ENCODE measurements at places on chromosomes 7 and 10. TPM values are rescaled to one million over a fixed set of nuclear protein-coding genes. Genes with fewer than 3 reads are reported as not detected.

The CPEB3 gene
- 0.48 TPM for total RNA-seq

The EBF3 gene
- not detected for total RNA-seq

The CYP3A7 gene
- not detected for total RNA-seq

The CPA1 gene
- not detected for total RNA-seq

The CDC14C gene
- not detected for total RNA-seq

The GGCT gene
- total RNA-seq, result 50.8 TPM

The DLG5 gene
- 25.8 TPM for total RNA-seq

The SEMA3E gene
- total RNA-seq, result under 0.01 TPM

The IQUB gene
- 0.43 TPM for total RNA-seq

The HNRNPA2B1 gene
- total RNA-seq, result 41.1 TPM

The NRF1 gene
- 12.5 TPM for total RNA-seq

The GRM3 gene
- total RNA-seq, result not detected

The CTAGE4 gene
- total RNA-seq, result not detected

The KIN gene
- 6.2 TPM for total RNA-seq

The UNCX gene
- not detected for total RNA-seq

The KDM7A gene
- 24.1 TPM for total RNA-seq

The NAPEPLD gene
- 5.8 TPM for total RNA-seq

The FRAT1 gene
- total RNA-seq, result 3.0 TPM

The JAKMIP3 gene
- total RNA-seq, result not detected

The SEMA3A gene
- 138 TPM for total RNA-seq

The PLAU gene
- 837 TPM for total RNA-seq

The CUZD1 gene
- total RNA-seq, result 0.64 TPM
